ENCODE measurements at places on chromosomes 12 and 14.

GRCh38 chr14:91153360-91153759, 39.5 kb downstream of the DGLUCY start:
- no peak for DNase-seq

GRCh38 chr12:44389896-44390295, 486.2 kb downstream of the NELL2 start:
- DNase-seq, result no peak

- no peak for DNase-seq
These were observed 35.9 kb downstream of the PDZRN4 start for GRCh38 chr12:41224066-41224465.

GRCh38 chr12:92951006-92951405, 21.9 kb upstream of the EEA1 start:
- DNase-seq, result no peak

- no peak for DNase-seq
These were observed 30.5 kb upstream of the DDHD1 start for GRCh38 chr14:53183611-53184010.

DNA sequence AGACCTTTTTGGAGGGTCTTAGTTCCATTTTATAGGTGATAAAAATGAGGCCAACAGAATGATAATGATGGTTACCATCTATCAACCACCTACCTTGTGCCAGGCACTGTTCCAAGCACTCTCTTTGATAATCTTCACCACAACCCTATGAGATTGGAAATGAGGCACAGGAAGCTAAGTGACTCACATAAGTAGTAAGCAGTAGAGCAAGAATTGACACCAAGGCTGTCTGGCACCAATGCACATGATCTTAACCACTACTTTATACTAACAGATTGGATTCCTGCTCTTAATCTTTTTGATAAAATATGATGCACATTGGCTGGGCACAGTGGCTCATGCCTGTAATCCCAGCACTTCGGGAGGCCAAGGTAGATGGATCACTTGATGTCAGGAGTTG, 91.4 kb downstream of the DRAM1 start:
- DNase-seq, result no peak

- DNase-seq, result no peak
These were observed 78.0 kb downstream of the METTL25 start for GRCh38 chr12:82436354-82436753.

- DNase-seq, result no peak
These were observed 19.5 kb downstream of the COX16 start for GRCh38 chr14:70340002-70340401.

- DNase-seq, result no peak
These were observed 77.5 kb upstream of the KRAS start for GRCh38 chr12:25328072-25328712.

- no peak for DNase-seq
These were observed 7.0 kb upstream of the RASSF3 start for GRCh38 chr12:64603183-64603841.

GRCh38 chr14:87613881-87614280, 379.1 kb downstream of the GALC start:
- DNase-seq, result no peak
